Sciatic nerve (tissue), 2 donors: ENCODE measurements at places on chromosomes 3 and 15.

- no peak for DNase-seq
Observed at GRCh38 chr15:43132830-43133429, 456 bp upstream of the TMEM62 start.

- no peak for DNase-seq
Observed at GRCh38 chr3:126264381-126264780, 84.0 kb upstream of the ALDH1L1 start.

- DNase-seq: no peak
Observed at GRCh38 chr3:185934767-185935464, 2.9 kb downstream of the TRA2B start.

DNA sequence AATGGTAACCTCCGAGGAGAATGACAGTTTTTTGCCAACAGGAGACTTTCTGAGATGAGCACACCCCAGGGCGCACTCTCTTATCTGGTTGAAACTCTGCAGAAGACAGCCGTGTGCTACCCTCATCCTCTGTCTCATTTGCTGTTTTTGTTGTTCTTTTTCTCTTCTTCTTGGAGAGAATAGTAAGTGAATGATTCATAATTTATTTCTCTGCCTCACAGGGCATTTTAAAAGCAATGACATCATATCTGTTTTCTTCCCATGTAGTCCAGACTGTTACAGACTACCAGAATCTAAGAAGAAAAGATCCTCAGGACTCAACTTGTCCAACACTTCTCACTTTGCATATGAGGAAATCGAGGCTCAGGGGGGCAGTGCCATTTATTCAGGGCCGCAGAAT lies 771.1 kb upstream of the GRM7 start:
- no peak for DNase-seq

GRCh38 chr3:79983118-79983517 lies 215.3 kb upstream of the ROBO1 start:
- no peak for DNase-seq

DNA sequence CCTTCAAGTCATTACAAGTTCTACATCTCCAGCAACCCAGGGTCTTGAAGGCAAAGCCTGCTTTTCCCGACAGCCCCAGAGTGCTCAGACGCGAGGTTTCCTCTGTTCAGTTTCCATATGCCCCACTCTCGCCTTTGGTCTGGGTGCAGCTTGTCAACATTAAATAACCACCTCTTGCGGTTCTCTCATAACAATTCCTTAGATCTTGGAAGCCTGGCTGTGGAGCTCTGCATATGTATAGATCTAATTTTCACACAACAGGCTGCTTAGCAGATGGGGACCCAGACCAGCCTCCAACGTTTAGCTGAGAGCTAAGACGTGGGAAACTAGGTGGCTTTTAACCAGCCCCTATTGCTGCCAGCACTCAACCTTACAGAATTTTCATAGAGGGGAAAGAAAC lies 295.5 kb downstream of the RPLP1 start:
- DNase-seq: no peak

DNA sequence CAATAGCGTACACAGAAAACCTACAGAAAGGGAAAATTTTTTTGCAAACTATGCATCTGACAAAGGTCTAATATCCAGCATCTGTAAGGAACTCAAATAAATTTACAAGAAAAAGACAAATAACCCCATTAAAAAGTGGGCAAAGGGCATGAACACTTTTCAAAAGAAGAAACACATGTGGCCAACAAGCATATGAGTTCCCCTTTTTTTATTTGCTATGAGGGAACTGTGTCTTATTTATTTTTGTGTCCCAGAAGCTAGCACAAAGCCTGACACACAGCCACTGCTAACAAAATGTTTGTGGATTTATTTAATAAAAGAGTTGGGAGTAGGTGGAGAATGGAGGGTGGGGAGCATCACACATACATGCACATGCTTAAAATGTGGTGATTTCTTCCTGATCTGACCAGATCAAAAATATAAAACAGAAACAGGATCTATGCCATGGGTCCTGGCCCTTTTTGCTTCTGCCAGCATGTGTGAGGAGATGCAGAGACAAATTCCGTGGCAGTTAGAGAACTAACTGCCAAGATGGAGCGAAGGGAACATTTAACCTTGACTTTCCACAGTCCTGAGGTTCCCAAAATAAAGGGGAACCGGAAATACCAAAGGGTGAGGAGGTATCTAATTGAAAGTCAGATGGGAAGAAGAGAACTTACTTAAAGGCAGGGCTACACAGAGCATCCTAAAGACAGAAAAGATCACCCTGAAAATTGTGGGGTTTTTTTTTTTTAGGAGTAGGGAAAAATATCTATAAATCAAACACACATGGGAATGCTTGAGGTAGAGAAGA lies at the start of gene TMEM202:
TSS of gene TMEM202 (plus strand) at position 510 of the 793 bp plus-strand sequence. CDS start at position 532, 22 bp downstream.
- no peak for DNase-seq

- DNase-seq: peak; percentile 91
Observed at GRCh38 chr15:44536302-44536961, 515 bp upstream of the EIF3J start.

DNA sequence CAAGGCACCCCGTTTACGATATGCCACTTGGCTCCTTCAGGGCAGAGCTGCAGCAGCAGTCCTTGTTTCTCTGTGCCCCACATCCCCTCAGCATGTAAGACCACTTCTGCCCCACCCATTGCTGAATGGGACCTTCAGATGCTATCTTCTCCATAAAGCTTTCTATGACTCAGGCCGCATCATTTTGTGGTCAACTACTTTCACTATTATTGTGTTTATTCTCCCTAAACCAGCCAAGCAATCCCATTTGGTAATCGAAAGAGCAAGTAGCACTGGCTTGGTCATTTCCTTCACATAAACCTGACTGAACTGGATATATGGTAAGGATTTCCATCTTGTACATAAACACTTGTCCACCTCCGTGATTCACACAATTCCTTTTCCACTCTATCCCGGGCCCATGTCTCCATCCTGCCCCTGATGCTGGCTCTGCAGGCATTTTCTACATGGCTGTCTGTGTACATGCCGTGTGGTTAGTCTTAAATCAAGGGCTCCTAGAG lies 25.7 kb downstream of the LIPC start:
- DNase-seq: no peak
